ENCODE measurements at places on chromosomes 16 and 17. TPM values are rescaled to one million over a fixed set of nuclear protein-coding genes. Genes with fewer than 3 reads are reported as not detected.

Gene PSMB3
- 76.8 TPM for polyA plus RNA-seq

Gene UTS2R
- polyA plus RNA-seq, result not detected

Gene TMEM235
- 0.06 TPM for polyA plus RNA-seq

Gene NHERF2
- polyA plus RNA-seq, result 28.8 TPM

Gene TLCD3B
- polyA plus RNA-seq, result 0.10 TPM

Gene THRA
- polyA plus RNA-seq, result 60.6 TPM

Gene RPGRIP1L
- polyA plus RNA-seq, result 0.74 TPM

Gene CARD14
- not detected for polyA plus RNA-seq

Gene TNP2
- polyA plus RNA-seq, result not detected

Gene SUPT6H
- 16.3 TPM for polyA plus RNA-seq

Gene BCL7C
- 11.8 TPM for polyA plus RNA-seq

Gene KRT12
- polyA plus RNA-seq, result not detected
